ENCODE measurements at places on chromosomes 7 and 10. TPM values are rescaled to one million over a fixed set of nuclear protein-coding genes. Genes with fewer than 3 reads are reported as not detected.

DNA sequence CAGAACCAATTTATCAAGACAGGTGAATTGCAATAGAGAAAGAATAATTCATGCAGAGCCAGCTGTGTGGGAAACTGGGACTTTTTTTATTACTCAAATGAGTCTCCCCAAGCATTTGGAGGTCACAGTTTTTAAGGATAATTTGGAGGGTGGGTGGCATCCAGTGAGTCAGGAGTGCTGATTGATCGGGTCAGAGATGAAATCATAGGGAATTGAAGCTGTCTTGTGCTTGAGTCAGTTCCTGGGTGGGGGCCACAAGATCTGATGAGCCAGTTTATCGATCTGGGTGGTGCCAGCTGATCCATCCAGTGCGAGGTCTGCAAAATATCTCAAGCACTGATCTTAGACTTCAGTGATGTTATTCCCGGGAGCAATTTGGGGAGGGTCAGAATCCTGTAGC lies 9.9 kb upstream of the MYO1G start:
- no peak for DNase-seq

- no peak for DNase-seq
Observed at GRCh38 chr7:23468526-23469149, 1.7 kb downstream of the IGF2BP3 start.

GRCh38 chr7:43465581-43466554 lies 117.0 kb upstream of the STK17A start:
- no peak for DNase-seq

DNA sequence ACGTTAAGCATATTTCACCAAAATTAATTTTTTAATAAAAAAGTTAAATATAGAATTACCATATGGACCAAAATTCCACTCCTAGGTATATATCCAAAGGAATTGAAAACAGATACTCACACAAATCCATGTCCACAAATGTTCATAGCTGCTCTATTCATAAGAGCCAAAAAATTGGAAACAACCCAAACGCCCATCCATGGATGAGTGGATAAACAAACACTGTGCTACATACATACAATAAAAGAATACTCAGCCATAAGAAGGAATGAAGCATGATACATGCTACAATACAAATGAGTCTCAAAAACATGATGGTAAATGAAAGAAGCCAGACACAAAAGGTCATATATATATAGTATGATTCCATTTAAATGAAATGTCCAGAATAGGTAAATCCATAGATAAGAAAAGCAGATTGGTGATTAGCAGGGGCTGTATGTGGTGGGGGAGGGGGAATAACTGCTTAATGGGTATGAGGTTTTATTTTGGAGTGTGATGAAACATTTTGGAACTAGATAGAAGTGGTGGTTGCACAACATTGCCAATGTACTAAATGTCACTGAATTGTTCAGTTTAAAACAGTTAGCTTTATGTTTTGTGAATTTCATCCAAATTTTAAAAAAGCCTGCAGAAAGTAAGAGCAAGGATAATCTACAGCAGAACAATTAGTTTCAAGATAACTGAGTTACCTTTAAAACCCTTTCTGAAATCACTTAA lies 101.2 kb upstream of the EFCAB10 start:
- no peak for DNase-seq

- no peak for DNase-seq
Observed at GRCh38 chr7:147415991-147416390, 1174.6 kb upstream of the C7orf33 start.

- no peak for DNase-seq
Observed at GRCh38 chr7:169276-170172, 22.8 kb upstream of the FAM20C start.

- DNase-seq, result no peak
Observed at GRCh38 chr7:2663121-2663886, 24.7 kb upstream of the AMZ1 start.

- no peak for DNase-seq
Observed at GRCh38 chr10:122286867-122287266, 15.8 kb downstream of the BTBD16 start.

NEUROD6 gene
- not detected for polyA plus RNA-seq

PSD gene
- polyA plus RNA-seq, result 276 TPM

MMP21 gene
- not detected for polyA plus RNA-seq

FZD1 gene
- 18.7 TPM for polyA plus RNA-seq

All from urinary bladder (tissue), 4 donors.